ENCODE measurements at places on chromosomes 1 and 21.

GRCh38 chr1:35958558-35958957 lies 27.7 kb downstream of the AGO3 start:
- DNase-seq, result no peak

DNA sequence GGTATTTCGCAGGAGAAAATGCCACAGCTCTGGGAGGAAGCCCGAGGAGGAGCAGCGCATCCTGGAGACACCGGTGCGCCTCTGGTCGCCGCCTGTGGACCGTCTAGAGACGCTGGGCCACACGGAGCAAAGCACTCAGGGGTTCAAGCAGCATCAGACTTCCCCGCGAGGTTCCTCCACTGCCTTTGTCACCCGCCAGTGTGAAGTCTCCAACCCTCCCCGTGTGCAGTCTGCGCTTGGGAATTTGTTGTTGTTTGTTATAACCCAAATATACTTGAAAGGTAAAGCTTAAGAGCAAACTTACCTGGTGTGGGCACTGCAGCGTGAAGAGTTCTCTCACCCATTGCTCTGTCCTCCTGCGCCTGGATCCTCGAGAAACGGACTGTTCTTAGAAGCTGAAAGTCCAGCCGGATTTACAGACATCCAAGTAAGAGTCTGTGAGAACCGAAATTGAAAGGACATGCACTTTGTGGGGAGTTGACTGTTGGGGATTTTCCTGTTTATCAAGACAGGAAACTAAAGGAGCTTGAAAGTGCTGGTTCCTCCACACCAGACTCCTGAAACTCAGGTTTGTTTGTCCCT lies at the start of gene GBP4:
TSS of gene GBP4 (minus strand) at position 452 of the 582 bp plus-strand sequence. CDS start at position 344, 108 bp downstream.
- no peak for DNase-seq

- peak; percentile 78 for DNase-seq
Observed at GRCh38 chr1:231626951-231627614, 493 bp downstream of the DISC1 start.

DNA sequence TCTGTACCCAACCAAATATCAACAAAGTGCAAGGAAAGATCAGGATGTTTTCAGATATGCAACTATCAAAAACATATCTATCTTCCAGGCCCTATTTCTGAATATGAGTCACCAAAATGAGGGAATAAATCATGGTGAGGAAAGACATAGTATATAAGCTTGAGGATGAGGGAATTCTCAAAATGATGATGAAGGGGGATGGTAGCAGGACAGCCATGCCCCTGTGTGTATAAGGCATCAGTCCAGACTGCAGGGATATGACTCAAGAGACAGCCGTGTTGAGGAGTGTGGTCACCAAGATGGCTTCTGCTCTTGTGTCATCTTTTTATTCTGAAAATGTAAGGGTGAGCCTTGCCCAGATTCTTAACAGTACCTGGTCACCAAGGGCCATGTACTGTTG lies 4.4 kb upstream of the WDR64 start:
- DNase-seq, result no peak

- DNase-seq, result peak; percentile 97
Observed at GRCh38 chr1:156054500-156055280, at the start of gene LAMTOR2. Gene LAMTOR2 (plus strand): TSS chr1:156054782. CDS start chr1:156054890, 108 bp downstream.

GRCh38 chr1:26031611-26032220 lies 10.1 kb downstream of the EXTL1 start:
- no peak for DNase-seq

GRCh38 chr1:111605576-111605975 lies 14.0 kb upstream of the RAP1A start:
- DNase-seq, result no peak

- DNase-seq, result no peak
Observed at GRCh38 chr1:231121533-231121932, 40.3 kb upstream of the TRIM67 start.

DNA sequence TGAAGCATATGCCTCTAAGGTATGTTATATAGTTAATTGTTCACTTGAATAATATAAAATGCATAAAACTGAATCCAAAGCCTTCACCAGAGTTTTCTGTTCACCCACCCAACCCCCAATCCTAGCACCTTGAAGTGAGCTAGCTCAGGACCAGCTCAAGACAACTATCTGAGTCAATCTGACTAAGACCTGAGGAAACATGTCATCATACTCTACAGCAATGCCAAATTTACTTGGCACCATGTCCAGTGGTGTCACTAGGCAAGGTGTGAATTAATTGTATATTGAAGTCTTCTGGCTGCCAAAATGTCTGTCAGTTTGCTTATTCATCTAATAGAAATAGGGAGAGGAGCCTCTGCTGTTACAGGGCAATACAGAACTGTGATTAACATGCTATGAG lies 3.8 kb downstream of the DNASE2B start:
- DNase-seq, result no peak

DNA sequence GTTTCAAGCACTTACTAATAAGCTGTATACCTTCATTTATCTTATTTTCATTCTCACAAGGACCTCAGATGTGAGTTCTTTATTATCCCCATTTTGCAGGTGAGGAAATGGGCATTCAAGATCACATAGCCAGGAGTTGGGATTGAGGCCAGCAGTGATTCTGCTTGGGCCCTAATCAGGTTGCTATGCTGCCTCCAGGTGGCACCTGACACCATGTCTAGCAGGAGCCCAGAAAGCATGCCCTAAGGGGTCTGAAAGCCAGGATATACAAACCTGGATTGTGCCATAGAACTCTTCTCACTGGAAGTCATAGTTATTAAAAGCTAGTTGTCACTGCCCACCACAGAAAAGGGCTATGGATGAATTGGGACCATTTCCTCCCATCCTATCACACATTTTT lies 61.1 kb downstream of the FYB2 start:
- DNase-seq, result peak; percentile 30

- no peak for DNase-seq
Observed at GRCh38 chr1:222656391-222657155, 38.7 kb downstream of the MIA3 start.

DNA sequence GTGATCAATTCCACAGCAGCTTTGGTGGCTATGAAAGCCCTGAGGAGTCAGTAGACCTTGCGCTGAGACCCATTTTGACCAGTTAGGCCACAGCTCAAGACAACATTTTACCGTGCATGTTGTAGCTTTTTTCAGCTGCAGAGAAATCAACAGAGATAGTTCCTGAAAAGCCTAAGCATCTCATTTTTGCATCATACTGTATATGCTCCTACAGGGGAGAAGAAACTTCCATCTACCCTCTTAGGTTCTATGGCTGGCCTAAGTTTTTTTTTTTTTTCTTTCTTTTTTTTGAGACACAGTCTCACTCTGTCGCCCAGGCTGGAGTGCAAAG lies 24.8 kb upstream of the EYA3 start:
- no peak for DNase-seq

- no peak for DNase-seq
Observed at GRCh38 chr1:176719447-176719846, 256.5 kb downstream of the PAPPA2 start.

GRCh38 chr1:24322470-24323177 lies 3.5 kb downstream of the GRHL3 start:
- no peak for DNase-seq

GRCh38 chr21:17051054-17051453 lies 461.8 kb upstream of the CXADR start:
- DNase-seq, result no peak

DNA sequence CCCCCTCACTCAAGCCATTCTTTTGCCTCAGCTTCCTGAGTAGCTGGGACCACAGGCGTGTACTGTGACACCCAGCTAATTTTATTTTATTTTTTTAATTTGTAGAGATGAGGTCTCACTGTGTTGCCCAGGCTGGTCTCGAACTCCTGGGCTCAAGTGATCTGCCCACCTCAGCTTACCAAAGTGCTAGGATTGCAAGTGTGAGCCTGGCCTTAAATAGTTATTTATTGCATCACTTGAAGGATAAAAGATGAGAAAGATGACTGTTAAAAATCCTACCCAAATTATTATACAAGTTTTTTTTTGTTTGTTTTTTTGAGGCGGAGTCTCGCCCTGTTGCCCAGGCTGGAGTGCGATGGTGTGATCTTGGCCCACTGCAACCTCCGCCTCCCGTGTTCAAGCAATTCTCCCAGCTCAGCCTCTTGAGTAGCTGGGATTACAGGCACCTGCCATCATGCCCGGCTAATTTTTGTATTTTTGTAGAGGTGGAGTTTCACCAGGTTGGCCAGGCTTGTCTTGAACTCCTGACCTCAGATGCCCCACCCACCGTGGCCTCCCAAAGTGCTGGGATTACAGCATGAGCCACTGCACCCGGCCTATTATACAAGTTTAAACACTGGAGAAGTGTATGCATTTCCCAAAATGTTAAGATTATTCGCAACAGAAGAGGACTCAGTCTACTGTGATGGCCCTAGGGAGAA lies 2.3 kb downstream of the UTP11 start:
- DNase-seq, result no peak

DNA sequence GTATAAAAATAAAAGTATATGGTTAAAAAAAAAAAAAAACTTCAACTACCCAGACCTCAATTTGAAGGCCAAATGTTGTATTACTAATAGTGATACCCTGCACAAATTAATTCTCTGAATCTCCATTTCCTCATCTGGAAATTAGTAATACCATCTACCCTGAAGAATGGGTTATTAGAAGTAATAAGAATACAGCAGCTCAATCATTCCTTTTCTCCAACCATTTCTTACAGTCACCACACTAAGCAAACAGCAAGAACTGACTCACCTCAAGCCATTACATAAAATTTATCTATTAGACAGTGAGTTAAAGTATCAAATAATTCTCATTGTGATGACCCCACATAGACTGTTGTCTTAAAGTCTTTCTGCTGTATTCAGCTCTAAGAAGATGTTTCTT lies 39.6 kb downstream of the RERE start:
- DNase-seq, result no peak

DNA sequence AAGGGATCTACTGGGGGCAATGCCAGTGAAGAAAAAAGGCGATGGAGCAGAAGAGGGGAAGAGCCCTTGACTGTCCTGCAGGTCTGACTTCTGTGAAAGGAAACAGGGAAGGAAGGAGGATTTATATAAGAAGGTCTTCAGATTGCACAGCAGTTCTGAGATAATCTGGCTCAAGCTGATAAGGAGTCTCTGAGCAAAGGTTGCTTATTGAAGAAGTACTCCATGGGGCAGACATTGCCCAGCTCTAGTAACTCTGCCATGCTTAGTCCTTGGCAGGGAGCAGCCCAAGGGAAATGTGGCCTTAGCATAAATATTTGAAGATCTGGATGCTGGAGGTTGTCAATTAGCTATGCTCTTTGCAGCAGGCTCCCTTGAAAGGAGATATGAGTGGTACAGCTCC lies 15.9 kb upstream of the TTF2 start:
- DNase-seq, result no peak

DNA sequence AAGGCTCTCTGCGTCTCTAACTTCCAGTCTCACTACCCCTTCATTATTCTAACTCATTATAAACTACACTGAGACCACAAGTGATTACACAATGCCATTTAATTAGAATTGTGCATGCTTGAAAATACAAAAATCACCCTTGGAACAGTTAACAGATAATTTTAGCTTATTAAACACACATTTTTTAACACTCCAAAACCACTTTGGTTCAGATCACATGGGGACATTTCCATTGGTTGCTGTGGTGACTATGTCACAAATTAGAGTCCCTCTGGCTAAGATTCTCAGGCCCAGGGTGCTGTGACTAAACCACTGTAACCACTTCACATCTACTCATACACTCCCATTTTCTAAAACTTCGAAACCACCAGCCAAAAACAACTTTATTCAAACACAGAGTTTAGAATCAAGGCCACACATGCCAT lies 43.0 kb downstream of the JAK1 start:
- no peak for DNase-seq

Data from HEK293T (cell line).